CD4-positive, alpha-beta T cell treated with Interleukin-15 for 1 hour (primary cell): ENCODE measurements at places on chromosomes 2 and 18.
A peak's percentile ranks its signal among the peaks of the same experiment; 100 is the strongest.

DNA sequence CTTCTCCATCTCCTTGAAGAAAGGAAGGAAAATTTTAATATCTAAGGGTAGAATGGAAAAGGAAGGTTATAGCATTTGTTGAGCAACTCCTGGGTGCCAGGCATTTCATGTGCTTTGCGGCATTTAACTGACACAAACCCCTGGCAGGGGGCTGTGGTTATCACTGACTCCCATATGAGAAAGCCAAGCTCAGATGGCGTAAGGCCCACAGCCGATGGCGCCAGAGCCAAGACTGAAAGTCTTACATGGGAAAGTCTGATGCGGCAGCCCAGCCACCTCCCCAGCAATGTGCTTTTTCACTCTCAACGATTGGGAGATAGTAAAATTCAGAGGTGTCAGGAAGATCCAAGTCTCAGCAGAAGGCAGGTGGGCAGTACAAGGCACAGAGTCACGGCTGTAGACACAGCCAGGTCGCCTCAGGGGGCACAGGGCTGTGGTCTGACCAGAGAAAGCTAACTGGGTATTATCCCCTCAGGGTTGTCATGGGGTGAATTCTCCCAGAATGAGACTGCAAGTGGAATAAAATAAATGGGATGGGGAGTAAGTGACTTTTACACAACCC lies 324.2 kb upstream of the NCKAP5 start:
- DNase-seq: no peak

DNA sequence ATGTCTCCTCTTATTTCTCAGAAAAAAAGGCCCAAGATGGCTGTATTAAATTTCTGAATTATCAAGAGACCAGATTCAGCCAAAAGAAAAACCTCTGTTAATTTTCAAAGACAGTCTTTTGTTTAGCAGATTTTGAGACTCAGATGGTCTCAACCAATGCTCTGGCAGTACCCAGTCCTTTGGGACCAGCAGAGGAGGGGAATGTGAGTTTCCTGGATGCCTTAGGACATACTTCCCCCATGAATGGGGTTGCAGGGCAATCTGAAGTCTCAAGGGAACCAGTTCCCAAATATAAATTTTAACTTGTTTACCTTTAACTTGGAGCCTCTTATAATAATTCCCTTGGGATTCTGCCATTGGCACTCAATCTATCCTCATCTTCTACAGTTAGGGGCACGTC lies 107.8 kb upstream of the ZNF521 start:
- DNase-seq: no peak

GRCh38 chr2:222753251-222753824 lies 81.9 kb downstream of the MOGAT1 start:
- DNase-seq: no peak

DNA sequence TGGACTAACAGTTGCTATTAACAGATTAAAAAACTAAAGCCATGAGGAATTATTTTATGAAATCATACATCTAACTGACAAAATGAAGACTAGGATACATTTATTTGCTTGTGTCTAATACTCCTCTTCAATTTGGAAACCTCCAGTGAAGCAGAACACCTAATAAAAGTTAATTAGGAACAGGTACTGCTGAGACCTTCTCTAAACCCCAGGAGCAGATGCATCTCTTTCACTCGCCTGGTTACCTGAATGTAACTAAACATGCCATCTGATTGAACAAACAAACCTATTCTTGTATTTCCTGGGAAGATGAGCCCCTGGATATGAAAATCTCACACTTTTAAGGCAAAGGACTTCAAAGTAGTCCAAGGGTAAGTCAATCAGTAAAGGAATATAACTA lies 898.2 kb downstream of the NRXN1 start:
- DNase-seq: no peak

GRCh38 chr2:165623161-165623560 lies 153.7 kb downstream of the CSRNP3 start:
- DNase-seq: no peak

- DNase-seq: no peak
Observed at GRCh38 chr2:75133621-75134570, 65.4 kb downstream of the TACR1 start.

DNA sequence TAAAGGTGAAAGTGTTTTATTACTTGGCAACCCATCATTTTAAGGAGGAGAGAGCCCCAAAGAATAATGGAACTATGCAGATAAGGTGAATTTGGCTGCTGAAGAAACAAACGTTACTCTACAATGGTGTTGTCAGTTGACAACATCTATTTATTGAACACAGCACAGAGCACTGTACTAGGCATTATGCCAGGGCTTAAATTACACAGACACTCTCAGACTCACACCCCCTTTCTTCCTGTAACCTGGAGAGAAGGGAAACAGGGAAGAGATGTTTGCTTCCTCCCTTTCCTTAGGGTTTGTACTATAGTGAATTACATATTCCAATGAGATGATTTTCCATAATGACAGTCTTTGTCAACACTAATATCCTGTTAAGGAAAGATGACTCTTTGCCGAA lies 94.0 kb upstream of the ATP5MC3 start:
- no peak for DNase-seq

DNA sequence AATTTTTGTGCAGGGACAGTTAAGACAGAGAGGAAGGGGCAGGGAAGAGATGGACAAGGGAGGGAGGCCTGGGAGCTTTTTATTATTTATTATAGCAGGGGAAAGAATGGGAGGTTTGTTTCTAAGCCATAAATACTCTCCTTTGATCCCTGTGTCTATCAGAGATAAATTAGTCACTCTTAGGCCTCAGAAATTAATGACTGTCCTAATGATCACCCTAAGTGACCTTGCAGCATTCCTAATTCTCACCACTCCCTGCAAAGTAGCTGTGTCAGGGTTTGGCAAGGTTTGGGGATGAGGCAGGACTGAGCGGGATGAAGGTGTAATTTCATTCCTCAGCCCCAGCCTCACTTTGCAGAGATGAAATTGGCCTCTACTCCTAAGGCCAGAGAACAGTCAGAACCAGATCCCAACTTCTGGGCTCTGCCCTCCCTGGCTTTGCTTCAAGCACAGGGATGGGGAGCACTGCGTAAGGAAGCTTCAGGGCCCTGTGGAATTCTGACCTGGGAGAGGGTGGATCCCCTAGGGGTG lies 95.0 kb downstream of the TMEM17 start:
- DNase-seq: no peak

- DNase-seq: no peak
Observed at GRCh38 chr2:201500534-201500933, 49.0 kb downstream of the STRADB start.

- DNase-seq: peak; percentile 80
Observed at GRCh38 chr2:68714866-68715265, 19.7 kb upstream of the ARHGAP25 start.

DNA sequence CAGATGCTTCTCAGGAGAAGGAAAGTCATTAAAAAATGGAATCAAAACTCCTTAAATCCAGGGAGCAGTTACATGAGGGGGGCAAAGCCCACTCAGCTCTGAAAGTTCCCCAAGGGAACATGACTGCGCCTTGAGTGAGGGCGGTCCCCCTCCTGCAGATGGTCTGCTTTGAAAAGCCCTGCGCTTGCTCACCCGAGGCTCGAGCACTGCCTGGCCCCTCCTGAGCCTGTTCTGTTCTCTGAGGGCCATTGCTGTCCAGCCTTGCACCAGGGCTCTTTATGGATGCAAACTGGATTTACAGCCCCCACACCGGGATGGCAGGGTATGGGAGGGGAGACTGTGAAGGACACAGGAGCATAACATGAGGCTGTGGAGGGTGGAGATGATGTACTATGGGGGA lies 37.8 kb upstream of the DNMT3A start:
- DNase-seq: no peak

- DNase-seq: no peak
Observed at GRCh38 chr2:152031747-152032306, 67.0 kb downstream of the CACNB4 start.

GRCh38 chr2:189783451-189783926 lies 650 bp downstream of the ORMDL1 start:
- DNase-seq: no peak

DNA sequence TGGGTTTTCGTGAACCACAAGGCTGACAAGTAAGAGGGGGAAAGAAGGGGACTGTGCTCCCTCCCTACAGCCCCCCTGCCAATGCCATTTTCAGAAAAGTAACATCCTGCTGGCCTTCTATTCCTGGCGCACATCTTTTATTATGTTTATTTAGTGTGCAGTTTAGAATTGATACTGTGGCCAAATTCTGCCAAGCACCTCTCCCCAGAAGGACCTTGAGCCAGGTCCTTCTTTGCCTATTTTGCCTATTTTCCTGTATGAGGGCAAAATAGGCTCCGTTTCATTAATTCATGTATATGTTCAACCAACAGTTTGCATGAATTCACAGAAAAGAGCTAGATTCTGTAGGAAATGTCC lies 136.0 kb downstream of the MYO3B start:
- DNase-seq: no peak

DNA sequence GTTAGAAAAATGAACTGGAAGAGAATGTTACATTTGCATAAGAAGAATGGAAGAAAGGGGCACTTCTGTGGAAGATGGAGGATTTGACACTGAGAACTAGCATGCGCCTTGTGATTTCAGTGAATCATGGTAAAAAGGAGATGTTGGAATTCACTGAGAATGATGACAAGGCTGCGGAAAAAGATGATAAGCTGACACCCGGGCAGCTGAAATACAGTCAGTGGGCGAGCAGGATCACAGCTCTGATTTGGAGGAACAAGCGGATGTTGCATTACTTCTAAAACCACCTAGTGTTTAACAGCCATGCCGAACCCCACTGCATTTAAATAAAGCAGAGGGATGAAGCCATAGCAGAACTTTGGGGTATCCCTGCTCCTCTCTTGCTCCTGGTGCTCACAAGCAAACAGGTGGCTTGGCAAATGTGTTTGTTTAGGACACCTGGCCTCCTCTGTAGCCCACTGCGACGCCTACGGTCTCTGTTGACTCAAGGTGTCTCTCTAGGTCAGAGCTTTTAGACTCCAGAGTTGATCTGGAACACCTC lies 134.9 kb downstream of the NDUFA10 start:
- no peak for DNase-seq

GRCh38 chr2:227455200-227455599 lies 16.8 kb upstream of the AGFG1 start:
- DNase-seq: no peak

- DNase-seq: no peak
Observed at GRCh38 chr2:71277536-71278103, 50.7 kb upstream of the PAIP2B start.

GRCh38 chr2:65545837-65546805 lies 113.7 kb upstream of the SPRED2 start:
- no peak for DNase-seq

DNA sequence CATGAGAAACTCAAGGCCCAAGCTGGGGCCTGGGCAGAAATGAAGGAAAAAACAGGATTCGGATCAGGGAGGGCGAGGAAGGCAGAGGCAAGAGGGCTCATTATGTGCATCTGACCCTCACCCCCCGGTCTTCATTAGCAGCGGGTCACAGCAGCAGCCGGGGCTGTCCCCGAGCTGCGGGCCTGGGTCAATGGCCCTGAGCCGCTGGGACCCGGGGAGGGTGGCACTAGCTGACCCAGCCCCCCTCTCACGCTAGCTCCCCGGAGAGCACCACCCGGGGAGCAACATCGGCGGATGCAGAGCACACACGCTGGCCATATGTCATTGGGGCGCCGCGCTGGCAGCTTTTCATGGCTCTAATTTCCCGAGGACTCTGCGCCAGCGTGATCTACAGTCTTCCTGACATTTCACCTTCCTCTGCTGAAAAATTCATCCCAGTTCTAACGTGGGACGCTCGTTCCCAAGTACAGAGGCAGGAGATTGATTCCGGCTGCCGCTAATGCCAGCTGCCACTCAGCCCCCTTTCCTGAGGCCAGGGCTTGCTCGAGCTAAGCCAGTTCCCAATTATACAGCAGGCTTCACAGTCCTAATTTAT lies 63.7 kb downstream of the EIPR1 start:
- DNase-seq: no peak

DNA sequence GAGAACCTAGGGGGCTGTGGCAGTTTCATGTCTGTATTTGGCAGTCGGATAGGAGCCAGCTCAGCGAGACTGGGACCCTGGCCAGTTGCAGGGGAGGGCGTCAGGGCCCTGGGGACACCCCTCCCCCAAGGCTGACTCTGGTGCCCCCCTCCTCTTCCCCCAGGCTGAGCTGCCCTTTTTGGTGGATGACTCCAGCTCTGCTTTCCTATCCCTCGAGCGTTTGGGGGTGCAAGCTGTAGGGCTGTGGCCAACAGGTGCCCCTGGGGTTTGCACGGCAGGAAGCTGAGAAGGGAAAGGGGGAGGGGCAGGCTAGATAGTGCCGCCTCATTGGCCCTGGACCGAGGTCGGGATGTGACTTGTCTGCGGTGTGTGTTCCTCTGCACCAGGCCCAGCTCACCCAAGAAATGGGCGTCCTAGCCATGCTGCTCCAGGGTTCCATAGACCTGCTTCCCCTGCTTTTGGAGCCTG lies 26.4 kb downstream of the SPEG start:
- DNase-seq: no peak

- DNase-seq: peak; percentile 13
Observed at GRCh38 chr2:131031875-131032274, 61.4 kb downstream of the FAM168B start.

GRCh38 chr18:13221869-13222855 lies 3.6 kb downstream of the LDLRAD4 start:
- DNase-seq: no peak

- DNase-seq: no peak
Observed at GRCh38 chr18:1652018-1652417, 747.3 kb downstream of the ADCYAP1 start.

GRCh38 chr2:175147186-175147585 lies 20.8 kb downstream of the ATF2 start:
- DNase-seq: no peak

DNA sequence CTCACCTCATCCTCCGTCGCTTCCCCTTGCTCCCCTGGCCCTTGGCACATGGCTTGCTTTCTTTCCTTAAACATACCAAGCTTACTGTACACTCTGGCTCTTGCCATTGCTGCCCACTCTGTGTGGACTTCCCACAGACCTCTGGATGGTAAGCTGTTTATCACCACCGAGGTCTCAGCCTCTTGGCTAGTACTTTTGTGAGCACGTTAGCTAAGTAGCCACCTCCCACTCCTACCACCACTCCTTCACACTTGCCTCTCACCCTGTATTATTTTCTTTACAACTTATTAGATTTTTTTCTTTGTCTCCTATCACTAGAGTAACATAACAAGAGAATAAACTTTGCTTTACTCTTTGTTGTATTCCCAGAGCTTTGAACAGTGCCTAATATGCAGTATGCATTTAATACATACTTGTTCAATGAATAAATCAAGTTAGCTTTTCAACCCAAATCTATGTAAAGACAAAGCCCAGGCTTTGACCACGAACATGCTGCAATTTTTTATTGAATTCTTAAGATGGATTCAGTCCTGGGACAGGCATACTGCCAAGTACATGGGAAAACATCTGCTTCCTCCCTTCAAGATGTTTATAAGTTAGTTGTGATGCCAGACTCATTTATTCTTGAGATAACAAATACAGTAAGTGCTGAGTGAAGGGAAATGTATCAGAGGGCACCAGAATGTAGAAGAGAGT lies 25.0 kb upstream of the MSGN1 start:
- no peak for DNase-seq

DNA sequence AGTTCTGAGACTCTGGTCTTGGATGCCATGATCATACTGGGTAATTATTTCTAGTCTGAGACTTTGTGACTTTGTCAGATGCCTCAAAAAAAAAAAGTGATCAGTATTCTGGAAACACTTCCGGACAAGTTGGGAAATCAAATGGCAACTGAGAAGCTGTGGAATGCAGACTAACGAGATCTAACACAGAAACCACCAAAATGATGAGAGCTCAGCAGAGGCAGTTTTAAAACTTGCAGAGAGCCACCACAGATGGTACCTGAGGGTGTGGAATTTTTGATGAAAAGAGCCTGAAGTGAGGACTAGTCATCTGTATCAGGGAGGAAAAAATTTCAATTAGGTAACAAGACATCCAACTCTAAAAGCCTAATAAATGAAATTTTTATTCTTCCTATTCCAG lies 5.5 kb upstream of the GPR75 start:
- no peak for DNase-seq

- no peak for DNase-seq
Observed at GRCh38 chr2:84958135-84959059, 12.6 kb upstream of the KCMF1 start.
